ENCODE measurements at places on chromosomes 2 and 18. TPM values are rescaled to one million over a fixed set of nuclear protein-coding genes. Genes with fewer than 3 reads are reported as not detected.

DNA sequence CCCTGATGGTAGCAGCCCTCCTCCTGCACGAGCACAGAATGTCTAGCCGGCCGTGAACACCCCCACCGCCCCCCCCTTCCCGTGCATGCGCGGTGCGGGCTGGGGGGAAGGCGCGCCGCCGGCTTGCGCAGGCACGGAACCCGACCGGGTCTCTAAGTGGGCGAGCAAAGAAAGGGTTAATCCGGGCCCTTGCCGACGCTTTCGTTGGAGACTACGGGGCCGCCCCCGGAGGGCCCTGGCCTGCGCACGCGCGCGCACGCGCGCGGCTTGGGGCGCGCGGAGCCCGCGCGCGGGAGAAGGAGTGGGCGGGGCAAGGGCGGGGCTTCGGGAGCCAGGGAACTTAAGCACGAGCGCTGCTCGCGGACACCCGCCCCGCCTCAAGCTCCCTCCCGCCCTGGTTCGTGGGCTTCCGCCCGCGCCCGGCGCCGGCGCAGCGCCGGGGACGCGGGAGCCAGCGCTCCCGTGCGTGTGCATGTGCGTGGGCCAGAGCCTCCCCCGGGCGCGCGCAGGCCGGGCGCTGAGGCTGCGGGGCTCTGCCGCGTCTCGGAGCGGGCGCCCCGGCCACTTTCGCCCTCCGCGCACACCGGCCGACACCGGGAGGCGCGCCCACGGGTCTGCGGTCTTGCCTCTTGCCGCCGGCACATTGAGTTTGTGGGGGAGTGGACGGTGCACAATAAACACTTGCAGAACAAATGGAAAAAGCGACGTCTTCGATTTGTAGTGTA lies 617 bp upstream of the ZBTB14 start:
- H3K4me1 ChIP-seq = peaks cover 5% of the 10 kb centered on the region
- H3K27ac ChIP-seq = peak overlapping the region; percentile 97
- peak; percentile 81 for DNase-seq
- peaks cover 3% of the 10 kb centered on the region for H3K36me3 ChIP-seq
- H3K27me3 ChIP-seq = peaks cover 5% of the 10 kb centered on the region
- peak overlapping the region; percentile 86 for H3K4me3 ChIP-seq

- no peak overlapping the region for H3K27ac ChIP-seq
- H3K36me3 ChIP-seq = no peaks in the 10 kb centered on the region
- no peak for DNase-seq
- no peak overlapping the region for H3K4me3 ChIP-seq
- H3K4me1 ChIP-seq = peaks cover 21% of the 10 kb centered on the region
These were observed 436.0 kb upstream of the CWC22 start for GRCh38 chr2:180442860-180443644.

GRCh38 chr2:205989271-205990071 lies 96.5 kb downstream of the INO80D start:
- no peaks in the 10 kb centered on the region for H3K27me3 ChIP-seq
- no peak overlapping the region for H3K4me3 ChIP-seq
- H3K27ac ChIP-seq = no peak overlapping the region
- H3K4me1 ChIP-seq = no peaks in the 10 kb centered on the region
- peaks cover 39% of the 10 kb centered on the region for H3K36me3 ChIP-seq

ACADL gene
- total RNA-seq = 0.44 TPM

- no peak overlapping the region for H3K27ac ChIP-seq
- H3K36me3 ChIP-seq = no peaks in the 10 kb centered on the region
These were observed 264.4 kb downstream of the AFF3 start for GRCh38 chr2:99877963-99878362.

MSTN gene
- total RNA-seq = not detected

- H3K4me3 ChIP-seq = no peak overlapping the region
- H3K27me3 ChIP-seq = no peaks in the 10 kb centered on the region
- H3K4me1 ChIP-seq = no peaks in the 10 kb centered on the region
- H3K27ac ChIP-seq = no peak overlapping the region
- DNase-seq = no peak
- H3K36me3 ChIP-seq = no peaks in the 10 kb centered on the region
These were observed 185.4 kb downstream of the LDLRAD4 start for GRCh38 chr18:13403786-13404549.

- H3K36me3 ChIP-seq = no peaks in the 10 kb centered on the region
- no peaks in the 10 kb centered on the region for H3K27me3 ChIP-seq
- no peak overlapping the region for H3K4me3 ChIP-seq
- no peaks in the 10 kb centered on the region for H3K4me1 ChIP-seq
These were observed 1612.6 kb upstream of the NXPH2 start for GRCh38 chr2:140392824-140393223.

- no peaks in the 10 kb centered on the region for H3K36me3 ChIP-seq
- peak overlapping the region; percentile 81 for H3K27ac ChIP-seq
- H3K4me3 ChIP-seq = no peak overlapping the region
- H3K27me3 ChIP-seq = no peaks in the 10 kb centered on the region
- no peak for DNase-seq
These were observed 25.1 kb upstream of the SP3 start for GRCh38 chr2:173990245-173990644.

- no peak overlapping the region for H3K27ac ChIP-seq
- no peak overlapping the region for H3K4me3 ChIP-seq
- H3K4me1 ChIP-seq = no peaks in the 10 kb centered on the region
- no peak for DNase-seq
- H3K27me3 ChIP-seq = no peaks in the 10 kb centered on the region
These were observed 81.0 kb upstream of the TMEM17 start for GRCh38 chr2:62586981-62587380.

- peak overlapping the region; percentile 91 for H3K4me3 ChIP-seq
- no peak for DNase-seq
- no peaks in the 10 kb centered on the region for H3K27me3 ChIP-seq
- H3K4me1 ChIP-seq = peaks cover 49% of the 10 kb centered on the region
- peak overlapping the region; percentile 86 for H3K27ac ChIP-seq
These were observed 1.6 kb downstream of the TSHZ1 start for GRCh38 chr18:75211953-75212750.

GRCh38 chr2:42905341-42906110 lies 113.1 kb upstream of the HAAO start:
- H3K36me3 ChIP-seq = no peaks in the 10 kb centered on the region
- DNase-seq = no peak
- peaks cover 81% of the 10 kb centered on the region for H3K4me1 ChIP-seq
- H3K27ac ChIP-seq = peak overlapping the region; percentile 85

IMPACT gene
- total RNA-seq = 10.0 TPM

GRCh38 chr2:67950919-67951318 lies 111.9 kb downstream of the C1D start:
- DNase-seq = no peak
- H3K4me3 ChIP-seq = no peak overlapping the region
- H3K27me3 ChIP-seq = no peaks in the 10 kb centered on the region
- H3K4me1 ChIP-seq = peaks cover 7% of the 10 kb centered on the region
- H3K36me3 ChIP-seq = no peaks in the 10 kb centered on the region

DNA sequence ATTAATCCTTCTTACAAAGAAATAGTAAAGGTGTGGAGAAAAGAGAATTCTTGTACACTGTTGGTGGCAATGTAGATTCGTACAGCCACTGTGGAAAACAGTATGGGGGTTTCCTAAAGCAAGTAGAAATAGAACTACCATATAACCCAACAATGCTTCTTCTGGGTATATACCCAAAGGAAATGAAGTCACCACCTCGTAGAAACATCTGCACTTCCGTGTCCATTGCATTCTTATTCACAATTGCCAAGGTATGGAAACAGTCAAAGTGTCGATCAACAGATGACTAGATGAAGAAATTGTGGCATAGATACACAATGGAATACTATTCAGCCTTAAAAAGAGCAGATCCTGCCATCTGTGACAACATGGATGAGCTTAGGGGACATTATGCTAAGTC lies 93.4 kb upstream of the TGIF1 start:
- H3K4me1 ChIP-seq = peaks cover under 1% of the 10 kb centered on the region
- H3K4me3 ChIP-seq = no peak overlapping the region
- no peak for DNase-seq
- no peak overlapping the region for H3K27ac ChIP-seq
- H3K36me3 ChIP-seq = no peaks in the 10 kb centered on the region

GRCh38 chr2:14322306-14322705 lies 310.2 kb upstream of the LRATD1 start:
- H3K36me3 ChIP-seq = no peaks in the 10 kb centered on the region
- no peak overlapping the region for H3K4me3 ChIP-seq
- DNase-seq = no peak
- H3K27me3 ChIP-seq = no peaks in the 10 kb centered on the region

DNA sequence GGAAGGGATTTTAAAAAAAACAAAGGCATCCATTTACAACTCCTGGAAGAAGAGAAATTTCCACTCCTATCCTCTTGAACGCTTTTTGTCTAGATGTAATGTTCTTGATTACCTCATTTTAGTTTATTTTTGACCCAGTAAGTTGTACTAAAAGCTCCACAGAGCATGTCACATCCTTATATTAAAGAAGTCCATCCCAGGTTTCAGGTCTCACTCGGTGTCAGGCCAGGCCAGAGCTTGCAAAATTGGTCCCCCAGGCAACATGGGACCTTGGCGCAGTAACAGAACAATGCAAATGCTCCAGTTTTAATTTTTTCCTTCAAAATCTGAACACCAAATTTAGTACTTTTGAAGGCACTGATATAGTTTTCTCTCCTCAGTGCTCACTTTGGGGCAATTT lies 218.4 kb upstream of the REV1 start:
- no peak overlapping the region for H3K27ac ChIP-seq
- DNase-seq = no peak
- H3K27me3 ChIP-seq = no peaks in the 10 kb centered on the region
- no peak overlapping the region for H3K4me3 ChIP-seq
- H3K4me1 ChIP-seq = no peaks in the 10 kb centered on the region
- H3K36me3 ChIP-seq = no peaks in the 10 kb centered on the region

DNA sequence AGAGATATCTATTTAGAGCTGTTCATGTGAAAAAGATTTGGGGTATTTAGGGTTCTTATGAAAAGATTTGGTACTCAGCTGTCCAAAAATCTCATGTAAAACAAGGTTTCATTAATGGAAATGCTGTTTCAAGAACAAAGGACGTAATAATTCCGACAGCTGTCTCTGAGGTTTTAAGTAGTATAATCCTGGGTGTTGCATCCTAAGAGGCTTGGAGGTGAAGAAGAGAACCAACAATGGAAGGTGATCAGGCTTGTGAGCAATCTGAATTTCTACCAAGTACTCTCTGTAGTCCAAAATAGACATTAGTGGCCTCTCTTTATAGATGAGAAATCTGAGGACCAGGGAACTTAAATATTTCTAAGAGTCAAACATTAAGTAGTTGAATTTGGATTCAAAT lies 205.1 kb downstream of the BABAM2 start:
- H3K4me3 ChIP-seq = no peak overlapping the region
- H3K36me3 ChIP-seq = no peaks in the 10 kb centered on the region
- no peak overlapping the region for H3K27ac ChIP-seq
- H3K27me3 ChIP-seq = no peaks in the 10 kb centered on the region
- H3K4me1 ChIP-seq = no peaks in the 10 kb centered on the region

DNA sequence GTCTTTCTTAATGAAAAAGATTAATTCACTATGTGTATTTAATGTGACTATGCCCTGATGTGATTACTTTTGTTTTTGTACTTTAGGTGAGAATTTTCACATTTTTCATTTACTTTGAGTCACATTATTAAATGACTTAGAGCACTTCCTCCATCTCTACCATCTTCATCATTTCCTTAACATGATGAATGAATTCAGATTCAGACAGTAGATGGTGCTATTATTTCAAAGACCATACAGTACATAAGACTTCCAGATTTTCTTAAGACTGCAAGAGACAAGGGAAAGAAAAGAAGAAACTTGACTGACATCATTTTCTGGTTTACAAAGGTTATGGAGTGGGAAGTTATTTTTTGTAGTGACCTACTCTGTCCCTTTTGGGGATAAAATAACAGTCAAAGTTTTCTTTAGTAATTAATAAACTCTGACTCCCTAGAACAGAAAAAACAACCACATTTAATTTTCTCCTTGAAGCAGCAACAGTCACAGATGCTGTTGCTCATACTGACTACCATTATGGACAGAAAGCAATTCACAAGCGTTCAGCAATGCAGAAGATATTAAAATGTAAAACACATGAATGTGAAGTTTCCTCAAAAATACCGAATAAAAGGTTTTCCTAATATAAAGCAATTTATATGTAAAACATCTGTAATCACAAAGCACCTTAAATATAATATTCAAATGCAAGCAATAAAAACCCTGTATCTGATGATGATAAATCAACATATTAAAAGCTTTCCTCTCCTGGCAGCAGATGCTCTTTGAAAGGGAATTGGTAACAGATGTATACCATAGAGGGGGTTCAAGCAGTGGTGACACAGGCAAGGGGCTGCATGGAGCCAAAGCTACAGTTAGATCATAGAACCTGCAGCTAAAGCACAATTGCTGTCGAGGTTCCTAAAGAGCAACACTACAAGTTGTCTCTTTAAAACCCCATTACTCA lies 1010.9 kb upstream of the NXPH2 start:
- no peak for DNase-seq
- H3K27me3 ChIP-seq = no peaks in the 10 kb centered on the region
- no peak overlapping the region for H3K4me3 ChIP-seq
- H3K4me1 ChIP-seq = no peaks in the 10 kb centered on the region
- no peak overlapping the region for H3K27ac ChIP-seq

POTEJ gene
- total RNA-seq = not detected

- H3K27me3 ChIP-seq = no peaks in the 10 kb centered on the region
- H3K36me3 ChIP-seq = no peaks in the 10 kb centered on the region
- no peaks in the 10 kb centered on the region for H3K4me1 ChIP-seq
- H3K4me3 ChIP-seq = no peak overlapping the region
- H3K27ac ChIP-seq = no peak overlapping the region
These were observed 83.2 kb upstream of the BOD1L2 start for GRCh38 chr18:57063601-57064103.

GRCh38 chr2:102224824-102225739 lies 38.3 kb downstream of the IL1RL2 start:
- no peak for DNase-seq
- H3K36me3 ChIP-seq = peaks cover 24% of the 10 kb centered on the region
- no peaks in the 10 kb centered on the region for H3K27me3 ChIP-seq
- H3K4me3 ChIP-seq = no peak overlapping the region

PDE1A gene
- total RNA-seq = 2.3 TPM

MOCOS gene
- total RNA-seq = 8.6 TPM

DNA sequence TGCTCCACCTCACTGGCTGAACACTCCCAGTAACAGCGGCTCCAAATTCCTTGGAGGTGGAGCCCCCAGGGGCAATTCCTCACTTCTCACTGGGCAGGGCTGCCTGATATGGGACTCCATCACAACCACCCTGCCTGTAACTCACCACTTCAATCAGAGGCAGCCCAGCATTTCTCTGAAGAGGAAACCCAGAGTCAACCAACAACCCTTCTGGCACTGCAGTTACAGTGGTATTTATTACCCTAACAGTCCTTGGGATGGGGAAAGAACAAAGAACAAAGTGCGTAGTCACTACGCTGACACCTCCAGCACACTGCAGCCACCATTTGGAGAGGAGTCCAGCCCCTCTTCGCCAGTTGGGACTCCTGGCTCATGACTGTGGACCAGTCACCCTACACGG lies 85.7 kb upstream of the GALNT13 start:
- H3K36me3 ChIP-seq = no peaks in the 10 kb centered on the region
- no peak overlapping the region for H3K27ac ChIP-seq
- H3K4me1 ChIP-seq = no peaks in the 10 kb centered on the region
